ENCODE measurements at places on chromosomes 11 and 22.

DNA sequence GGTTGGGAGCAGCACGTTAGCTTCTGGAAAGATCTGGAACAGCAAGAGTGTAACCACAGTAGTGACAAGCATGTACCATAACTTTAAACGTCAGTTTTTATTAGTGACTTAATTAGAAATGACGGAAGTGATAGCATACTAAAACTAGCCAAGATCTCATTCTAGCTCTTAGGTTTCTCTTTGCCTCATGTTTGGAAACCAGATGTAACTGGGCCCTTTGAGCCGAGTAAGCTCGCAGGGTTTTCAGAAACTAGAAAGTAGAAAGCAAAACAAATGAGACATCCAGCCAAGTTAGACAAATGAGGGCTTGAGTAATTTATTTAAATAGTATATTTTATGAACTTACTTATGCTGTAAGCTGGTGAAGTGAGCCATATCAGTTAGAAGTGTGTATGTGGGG, 40.2 kb upstream of the SLC5A12 start:
- no peak for DNase-seq

GRCh38 chr11:93905384-93905783, 55.0 kb upstream of the VSTM5 start:
- no peak for DNase-seq

GRCh38 chr22:26883393-26883792, 226.0 kb downstream of the MIAT start:
- DNase-seq: peak; percentile 51

DNA sequence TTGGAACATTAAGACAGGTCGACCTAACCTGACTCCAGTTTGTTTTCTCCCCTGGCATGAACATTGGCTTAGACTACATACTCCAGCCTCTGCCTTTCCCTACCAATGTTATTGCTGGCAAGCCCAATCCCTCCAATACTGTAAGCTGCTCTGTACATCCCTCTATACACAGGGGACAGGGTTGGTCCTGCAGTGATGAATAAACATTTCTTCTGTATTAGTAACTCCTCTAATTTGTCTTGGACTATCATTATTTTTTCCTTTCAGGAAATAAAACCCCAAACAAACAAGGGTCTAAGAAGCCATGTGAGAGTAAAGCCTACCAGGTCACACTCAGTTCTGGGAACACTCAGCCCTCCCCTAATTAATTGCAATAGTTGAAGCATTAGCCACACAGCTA, 35.1 kb upstream of the FJX1 start:
- DNase-seq: no peak

GRCh38 chr22:19003508-19003907, 67.4 kb upstream of the PRODH start:
- DNase-seq: no peak

DNA sequence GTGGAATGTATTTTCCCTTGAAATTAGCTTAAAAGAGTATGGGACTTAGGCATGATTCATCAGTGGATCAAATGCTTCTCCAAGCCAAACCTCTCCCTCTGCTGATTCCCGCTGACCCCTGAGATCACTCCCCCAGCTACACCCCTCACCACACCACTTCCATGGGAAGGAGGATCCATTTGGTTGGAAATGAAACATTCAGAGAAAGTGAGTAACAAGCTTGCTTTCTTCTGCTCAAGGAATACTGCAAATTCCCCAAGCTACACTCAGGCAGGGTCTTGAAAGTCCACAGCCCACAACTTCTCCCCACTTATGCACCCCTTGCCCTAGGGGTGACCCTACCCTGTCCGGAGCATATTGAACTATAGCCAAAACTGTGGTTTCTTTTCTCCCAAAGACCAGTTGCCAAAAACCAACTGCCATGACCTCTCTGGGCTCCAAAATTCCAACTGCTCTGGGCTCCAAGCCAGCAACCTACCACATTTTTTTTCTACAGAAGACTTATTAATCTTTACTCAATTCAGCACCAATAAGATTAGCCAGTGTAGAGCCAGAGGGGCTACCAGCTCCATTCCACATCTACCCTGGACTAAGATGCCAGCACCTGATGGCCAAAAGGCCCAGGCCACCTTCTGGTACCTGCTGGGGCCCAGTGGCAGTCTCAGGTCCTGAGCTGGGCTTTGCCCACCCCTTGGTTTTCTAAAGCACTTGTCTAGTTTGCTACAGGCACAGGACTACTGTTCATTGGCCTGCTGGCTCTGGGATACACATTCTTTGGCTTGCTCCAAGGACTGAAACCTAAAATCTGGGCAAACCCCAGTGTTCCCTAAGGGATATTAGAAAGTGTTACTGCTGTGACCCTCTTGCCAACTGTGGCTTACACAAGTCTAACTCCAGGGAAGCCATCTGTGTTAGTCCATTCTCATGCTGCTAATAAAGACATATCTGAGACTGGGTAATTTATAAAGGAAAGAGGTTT, 101.1 kb downstream of the MICAL3 start:
- no peak for DNase-seq

- peak; percentile 95 for DNase-seq
Observed at GRCh38 chr11:83464160-83464944, 178.2 kb upstream of the CCDC90B start.

GRCh38 chr11:35235936-35236666, 97.1 kb downstream of the CD44 start:
- no peak for DNase-seq

DNA sequence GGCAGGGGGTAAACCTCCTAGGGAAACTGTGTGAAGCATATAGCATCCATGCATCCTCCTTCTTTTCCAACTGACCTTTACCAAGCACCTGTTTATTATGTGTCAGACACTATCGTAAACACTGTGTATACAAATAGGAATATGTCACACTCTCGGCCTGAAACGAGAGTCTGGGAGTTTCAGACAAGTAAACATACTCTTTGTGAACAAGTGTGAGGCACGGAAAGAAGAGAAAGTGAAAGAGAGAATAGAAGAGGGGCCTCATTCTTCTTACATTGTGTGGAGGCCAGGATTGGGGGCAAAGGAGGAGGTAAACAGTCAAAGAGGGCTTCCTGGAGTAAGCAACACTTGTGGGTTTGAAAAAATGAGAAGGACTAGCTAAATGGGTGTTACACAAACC, 16.4 kb downstream of the CSNK2A3 start:
- no peak for DNase-seq

GRCh38 chr22:46047226-46047625, 70.3 kb upstream of the WNT7B start:
- DNase-seq: no peak

- DNase-seq: no peak
Observed at GRCh38 chr11:105204636-105205035, 65.1 kb upstream of the CARD18 start.

GRCh38 chr11:104772806-104773241, 125.4 kb downstream of the CASP12 start:
- DNase-seq: no peak

GRCh38 chr11:129865701-129866100, 29.7 kb downstream of the NFRKB start:
- no peak for DNase-seq

DNA sequence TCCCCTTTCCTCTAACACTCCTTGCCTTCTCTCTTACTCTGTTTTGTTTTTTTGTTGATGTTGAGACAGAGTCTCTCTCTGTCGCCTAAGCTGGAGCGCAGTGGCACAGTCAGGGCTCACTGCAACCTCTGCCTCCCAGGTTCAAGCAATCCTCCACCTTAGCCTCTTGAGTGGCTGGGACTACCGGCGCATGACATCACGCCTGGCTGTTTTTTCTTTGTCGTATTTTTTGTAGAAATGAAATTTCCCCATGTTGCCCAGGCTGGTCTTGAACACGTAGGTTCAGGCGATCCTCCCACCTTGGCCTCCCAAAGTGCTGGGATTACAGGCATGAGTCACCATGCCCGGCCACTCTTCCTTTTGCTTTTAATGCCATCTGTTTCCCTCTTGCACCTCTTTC, 72.3 kb downstream of the FBXO7 start:
- no peak for DNase-seq

- no peak for DNase-seq
Observed at GRCh38 chr22:44755956-44756361, 3.6 kb downstream of the ARHGAP8 start.

DNA sequence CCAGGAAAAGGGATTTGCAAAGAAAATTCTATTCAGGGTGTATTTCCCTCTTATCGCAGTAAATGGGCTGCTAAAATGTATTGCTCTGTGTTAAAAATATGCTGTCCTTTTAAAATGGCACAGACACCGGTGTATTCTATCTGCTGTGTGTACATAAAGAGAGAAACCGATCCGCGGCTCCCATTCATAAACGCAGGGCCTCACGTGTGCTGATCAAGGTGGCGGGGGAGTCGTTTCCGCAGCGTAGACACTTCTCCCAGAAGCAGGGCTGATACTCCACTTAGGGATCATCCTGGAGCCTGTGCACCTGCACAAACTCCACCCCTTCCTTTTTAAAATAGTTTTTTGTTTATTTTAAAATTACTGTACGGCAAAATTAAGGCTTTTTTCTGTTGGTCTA, 26.1 kb upstream of the IGSF9B start:
- DNase-seq: peak; percentile 20

GRCh38 chr11:106681435-106681834, 336.8 kb downstream of the GUCY1A2 start:
- no peak for DNase-seq

DNA sequence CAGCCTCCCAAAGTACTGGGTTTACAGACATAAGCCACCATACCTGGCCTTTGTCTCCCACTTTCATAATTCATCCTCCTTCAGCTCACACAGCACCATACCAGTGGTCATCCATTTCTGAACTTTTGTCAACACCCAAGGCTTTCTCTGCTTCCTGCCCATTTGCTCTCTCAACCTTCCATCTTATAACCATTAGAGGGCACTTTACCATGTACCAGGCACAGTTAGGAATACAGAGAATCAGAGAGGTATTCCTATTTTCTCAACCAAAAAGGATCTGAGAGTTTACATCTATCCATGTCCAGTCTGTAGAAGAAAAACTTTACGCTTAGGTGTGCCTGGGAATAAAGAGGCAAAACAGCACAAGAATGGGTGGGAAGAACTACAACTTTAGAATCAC, 397.6 kb downstream of the BUD13 start:
- no peak for DNase-seq

GRCh38 chr11:131964698-131965483, 594.5 kb downstream of the NTM start:
- no peak for DNase-seq

DNA sequence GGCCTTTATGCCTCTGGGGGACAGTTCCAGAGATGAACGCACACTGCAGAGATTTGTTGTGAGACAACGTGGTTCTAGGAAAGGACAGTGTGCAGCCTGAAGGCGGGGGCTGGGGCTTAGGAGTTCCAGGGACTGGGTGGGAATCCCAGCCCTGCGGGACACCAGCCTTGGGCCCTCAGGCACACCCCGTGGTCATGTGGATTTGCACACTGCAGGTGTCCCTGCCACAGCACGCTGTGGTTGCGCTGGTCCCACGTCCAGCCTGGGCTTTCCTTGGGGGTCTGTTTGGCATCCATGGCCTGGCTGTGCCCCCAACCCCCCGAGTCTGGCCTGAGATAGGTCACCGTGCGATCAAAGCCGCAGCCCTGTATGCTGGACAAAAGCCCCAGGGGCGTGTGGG, 7.3 kb downstream of the SHISAL1 start:
- DNase-seq: no peak

DNA sequence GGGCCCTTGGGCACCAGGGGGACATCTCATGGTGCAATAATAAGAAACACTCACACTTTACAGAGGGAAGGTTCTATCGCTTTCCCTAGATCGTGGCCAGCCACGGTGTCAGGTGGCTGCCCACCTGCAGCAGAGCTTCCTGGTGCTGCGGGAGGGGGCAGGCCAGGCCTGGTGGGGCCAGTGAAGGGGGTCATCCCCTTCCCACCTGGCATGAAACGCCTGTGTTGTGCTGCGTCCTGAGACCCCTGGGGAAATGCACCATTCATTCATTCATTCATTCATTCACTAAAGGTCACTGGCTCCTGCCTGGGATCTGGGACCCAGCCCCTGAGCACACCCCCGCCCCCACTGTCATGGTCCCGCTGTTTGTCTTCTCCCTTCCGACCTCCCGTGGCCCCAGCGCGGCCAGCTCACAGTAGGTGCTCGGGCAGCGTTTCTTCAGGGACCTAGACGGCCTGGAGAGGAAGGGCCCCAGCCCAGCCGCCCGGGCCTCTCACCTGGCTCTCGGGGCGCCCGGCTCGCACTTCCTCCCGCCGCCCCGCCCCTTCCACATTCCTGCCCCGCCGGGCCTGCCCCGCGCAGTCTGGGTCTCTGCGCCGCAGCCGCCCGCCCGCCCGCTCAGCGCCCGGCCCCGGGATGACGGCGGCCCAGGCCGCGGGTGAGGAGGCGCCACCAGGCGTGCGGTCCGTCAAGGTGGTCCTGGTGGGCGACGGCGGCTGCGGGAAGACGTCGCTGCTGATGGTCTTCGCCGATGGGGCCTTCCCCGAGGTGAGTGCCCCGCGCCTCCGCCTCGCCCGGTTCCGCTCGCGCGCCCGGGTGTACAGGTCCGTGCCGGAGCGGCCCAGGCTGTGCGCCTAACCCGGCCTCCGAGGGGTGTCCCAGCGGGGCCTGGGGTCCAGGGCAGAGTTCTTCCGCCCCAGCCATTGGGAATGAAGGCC, at the start of gene RHOD:
Gene RHOD, plus strand, starts transcription at position 581 of the 938 bp plus-strand sequence. Its CDS starts 56 bp downstream, at position 637.
- DNase-seq: no peak

- peak; percentile 25 for DNase-seq
Observed at GRCh38 chr11:29328961-29329441, 687.8 kb downstream of the KCNA4 start.

DNA sequence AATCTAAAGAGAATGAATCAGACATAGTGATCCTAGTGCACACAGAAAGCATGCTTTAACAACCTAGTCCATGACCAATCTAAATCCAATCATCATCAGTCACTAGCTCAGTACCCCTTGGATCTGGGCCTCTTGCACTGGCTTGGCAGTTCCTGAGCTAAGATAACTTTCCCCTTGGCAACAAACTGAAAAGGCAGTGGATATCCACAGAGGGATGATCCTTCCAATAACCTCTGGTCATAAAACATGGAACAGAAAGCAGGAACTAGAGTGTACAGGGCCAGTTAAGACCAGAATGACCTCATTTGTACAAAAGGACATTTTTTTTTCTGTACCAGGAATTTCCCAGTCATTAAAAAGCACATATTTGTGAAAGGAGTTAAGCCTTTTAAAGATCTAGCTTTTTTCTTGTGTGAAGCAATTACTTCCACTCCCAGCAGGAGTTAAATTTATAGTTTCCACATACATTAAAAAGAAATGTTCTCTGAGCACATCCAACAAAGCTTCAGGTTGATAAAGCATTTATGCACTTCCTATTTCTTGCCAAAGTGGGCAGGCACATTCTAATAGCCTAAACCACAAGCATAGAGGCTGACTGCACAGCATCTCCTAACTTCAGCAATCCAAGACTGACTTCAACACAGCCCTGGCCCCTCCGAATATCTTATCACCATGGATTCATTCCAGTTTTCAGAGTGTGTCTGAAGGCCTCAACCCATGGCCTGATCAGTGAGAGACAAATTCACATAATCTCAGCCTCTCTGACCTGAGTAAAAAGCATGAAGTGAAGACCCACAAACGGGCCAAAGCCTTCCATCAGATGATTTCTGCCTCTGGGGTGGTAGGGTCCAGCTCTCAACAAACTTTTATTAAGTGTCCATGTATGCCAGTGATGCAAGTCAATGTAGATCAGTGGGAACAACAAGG, 29.9 kb downstream of the GUCY1A2 start:
- DNase-seq: no peak

All from DMS153 (cell line).